ENCODE measurements at places on chromosomes 3 and 15.

DNA sequence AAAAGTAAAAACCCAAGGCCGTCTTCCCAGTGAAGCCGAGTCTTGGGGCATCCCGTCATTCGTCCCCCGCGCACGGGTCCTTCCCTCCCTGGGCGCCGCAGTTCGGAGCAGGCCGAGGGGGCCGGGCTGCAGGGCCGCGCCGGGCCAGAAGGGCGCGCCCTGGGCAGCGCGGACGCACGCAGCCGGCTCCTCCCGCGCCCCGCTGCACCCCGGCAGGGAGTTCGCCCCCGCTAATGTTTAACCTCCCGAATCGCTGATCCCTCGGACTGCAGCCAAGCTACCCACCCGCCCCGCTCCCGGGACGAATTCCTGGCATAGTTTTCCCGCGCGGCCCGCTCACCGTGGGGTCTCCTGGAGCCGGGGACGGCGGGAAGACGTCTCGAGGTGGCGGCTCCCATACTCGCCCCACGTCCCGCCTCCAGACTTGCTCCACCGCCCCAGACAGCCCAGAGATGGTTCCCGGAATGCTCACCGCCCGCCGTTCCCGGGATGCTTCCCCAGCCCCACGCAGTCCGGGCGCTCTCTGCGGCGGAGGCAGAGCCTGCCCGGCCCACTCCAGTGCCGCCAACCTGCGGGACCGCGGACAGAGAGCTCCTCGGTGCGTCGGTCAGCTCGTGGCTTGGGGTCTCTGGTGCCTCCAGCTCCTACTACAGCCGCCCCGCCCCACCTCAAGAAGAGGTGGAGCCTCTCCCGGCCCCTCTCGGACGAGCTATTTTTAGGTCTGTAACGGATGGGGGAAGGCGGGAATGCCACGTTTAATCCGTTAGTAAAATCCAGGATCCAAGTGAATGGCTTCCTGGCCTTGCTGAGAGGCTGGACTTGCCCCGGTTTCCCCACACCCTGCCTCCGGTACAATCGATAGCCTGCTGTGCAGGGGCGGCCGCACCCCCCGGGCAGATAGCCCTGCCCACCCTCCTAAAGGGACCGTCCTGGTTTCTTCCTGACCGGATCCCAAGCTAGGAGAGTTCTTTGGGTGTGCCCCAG, at the start of gene DZIP1L:
TSS of gene DZIP1L (minus strand) at position 621 of the 984 bp plus-strand sequence. CDS start 11,637 bp downstream, outside the sequence.
- H3K36me3 ChIP-seq: no peaks in the 10 kb centered on the region
- DNase-seq: no peak
- peak within 1 kb of the TSS; percentile 56 for H3K27ac ChIP-seq
- H3K4me1 ChIP-seq: peaks cover 15% of the 10 kb centered on the region
- H3K4me3 ChIP-seq: peak within 1 kb of the TSS; percentile 93

- H3K4me1 ChIP-seq: no peaks in the 10 kb centered on the region
- DNase-seq: no peak
These were observed at the start of gene LRRC15 for GRCh38 chr3:194369522-194370279. Gene LRRC15 (minus strand): TSS chr3:194369743. CDS start chr3:194361043, 8,700 bp downstream.

GRCh38 chr3:151182349-151183079, 20.5 kb downstream of the GPR171 start:
- no peaks in the 10 kb centered on the region for H3K27me3 ChIP-seq
- no peak for DNase-seq
- no peak overlapping the region for H3K4me3 ChIP-seq
- H3K4me1 ChIP-seq: no peaks in the 10 kb centered on the region
- H3K27ac ChIP-seq: no peak overlapping the region

- DNase-seq: no peak
- peaks cover 12% of the 10 kb centered on the region for H3K4me1 ChIP-seq
- no peaks in the 10 kb centered on the region for H3K36me3 ChIP-seq
- H3K27me3 ChIP-seq: peaks cover 26% of the 10 kb centered on the region
These were observed 113.5 kb downstream of the RAB11A start for GRCh38 chr15:65982627-65983322.

DNA sequence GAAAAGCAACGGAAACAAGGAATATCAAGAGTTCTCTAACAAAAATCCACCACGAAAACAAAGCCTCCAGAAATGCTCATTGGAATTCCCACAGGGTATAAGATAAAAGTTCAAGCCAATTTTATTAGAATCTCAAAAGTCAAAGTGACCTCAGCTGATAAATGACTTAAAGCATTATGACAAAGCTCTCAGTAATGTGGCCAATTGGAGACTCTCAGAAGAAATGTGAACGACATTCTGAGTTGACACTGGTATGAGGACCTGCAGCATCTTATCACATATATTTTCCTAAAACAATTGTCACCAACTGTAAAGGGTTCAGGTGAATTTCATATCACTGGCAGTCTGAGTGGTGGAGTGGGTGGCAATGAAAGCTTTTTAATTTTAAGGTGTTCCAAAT, 199.1 kb downstream of the FOXP1 start:
- H3K4me3 ChIP-seq: no peak overlapping the region
- H3K36me3 ChIP-seq: no peaks in the 10 kb centered on the region
- no peaks in the 10 kb centered on the region for H3K27me3 ChIP-seq
- no peak overlapping the region for H3K27ac ChIP-seq
- no peaks in the 10 kb centered on the region for H3K4me1 ChIP-seq
- DNase-seq: no peak

DNA sequence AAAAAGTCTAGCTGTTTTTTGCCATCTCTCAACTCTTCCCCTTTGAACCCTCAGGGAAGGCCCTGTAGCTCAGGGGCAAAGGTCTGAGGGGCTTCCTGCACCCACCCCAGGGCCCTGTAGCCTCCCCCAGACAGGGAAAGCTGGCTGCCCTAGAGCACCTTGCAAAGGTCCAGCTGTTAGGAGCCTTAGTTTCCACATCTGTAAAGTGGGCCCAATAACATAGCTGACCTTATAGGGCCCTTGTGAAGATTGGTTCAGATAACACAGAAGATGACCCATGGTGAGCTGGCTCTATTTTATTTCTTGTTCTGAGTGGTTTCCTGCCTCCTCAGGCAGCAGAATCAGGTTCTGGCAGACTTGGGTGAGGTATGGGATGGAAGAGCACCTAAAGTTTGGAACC, 55.2 kb upstream of the SMAD6 start:
- no peaks in the 10 kb centered on the region for H3K36me3 ChIP-seq
- H3K4me1 ChIP-seq: no peaks in the 10 kb centered on the region
- H3K4me3 ChIP-seq: no peak overlapping the region
- no peak for DNase-seq
- H3K27ac ChIP-seq: no peak overlapping the region

- peaks cover 61% of the 10 kb centered on the region for H3K4me1 ChIP-seq
- H3K4me3 ChIP-seq: no peak overlapping the region
- no peaks in the 10 kb centered on the region for H3K27me3 ChIP-seq
- no peak for DNase-seq
- peaks cover 21% of the 10 kb centered on the region for H3K36me3 ChIP-seq
These were observed 121.1 kb downstream of the GSK3B start for GRCh38 chr3:119973018-119973646.

DNA sequence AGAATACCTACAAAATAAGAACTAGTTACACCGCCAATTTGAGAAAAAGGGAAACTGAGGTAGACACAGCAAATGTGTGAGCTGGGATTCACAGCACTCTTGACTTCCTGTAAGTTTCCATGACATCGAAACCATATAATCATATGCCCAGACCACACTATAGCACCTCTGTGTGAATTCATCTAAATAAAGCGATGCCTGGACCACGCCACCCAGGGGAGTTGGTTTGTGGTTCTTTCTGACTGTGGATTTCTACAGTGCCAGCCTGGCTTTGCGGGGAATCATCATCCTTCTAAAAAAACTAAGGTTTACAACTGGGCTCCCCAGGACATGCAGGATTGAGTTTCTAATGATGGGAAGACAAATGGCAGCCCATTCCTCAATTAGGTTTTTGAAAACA, 23.5 kb upstream of the CA12 start:
- H3K4me1 ChIP-seq: peaks cover 3% of the 10 kb centered on the region
- no peaks in the 10 kb centered on the region for H3K36me3 ChIP-seq
- no peaks in the 10 kb centered on the region for H3K27me3 ChIP-seq
- no peak overlapping the region for H3K27ac ChIP-seq
- no peak overlapping the region for H3K4me3 ChIP-seq

DNA sequence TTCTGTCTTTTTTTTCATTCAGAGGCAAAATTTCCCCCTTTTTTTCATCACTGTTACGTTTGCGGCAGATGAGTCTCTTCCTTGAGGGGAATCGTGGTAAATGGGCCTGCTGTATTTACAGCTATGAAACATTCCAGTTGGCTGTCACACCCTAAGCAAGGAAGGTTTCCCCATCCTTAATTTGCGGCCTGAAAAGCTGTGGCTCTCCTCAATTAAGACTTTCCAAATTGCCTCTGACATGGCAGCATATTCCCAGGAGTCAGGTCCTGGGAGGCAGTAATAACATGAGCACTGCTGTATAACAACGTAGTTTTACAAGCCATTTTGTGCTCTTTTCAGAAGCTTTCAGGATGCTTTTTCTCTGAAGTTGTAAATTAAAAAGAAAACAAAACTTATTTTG, 420.9 kb downstream of the LPP start:
- DNase-seq: no peak
- H3K27me3 ChIP-seq: no peaks in the 10 kb centered on the region
- H3K4me1 ChIP-seq: peaks cover 4% of the 10 kb centered on the region

- no peak for DNase-seq
- H3K27ac ChIP-seq: no peak overlapping the region
- H3K4me3 ChIP-seq: no peak overlapping the region
- H3K36me3 ChIP-seq: no peaks in the 10 kb centered on the region
These were observed 18.8 kb upstream of the BCL6 start for GRCh38 chr3:187763850-187764648.

DNA sequence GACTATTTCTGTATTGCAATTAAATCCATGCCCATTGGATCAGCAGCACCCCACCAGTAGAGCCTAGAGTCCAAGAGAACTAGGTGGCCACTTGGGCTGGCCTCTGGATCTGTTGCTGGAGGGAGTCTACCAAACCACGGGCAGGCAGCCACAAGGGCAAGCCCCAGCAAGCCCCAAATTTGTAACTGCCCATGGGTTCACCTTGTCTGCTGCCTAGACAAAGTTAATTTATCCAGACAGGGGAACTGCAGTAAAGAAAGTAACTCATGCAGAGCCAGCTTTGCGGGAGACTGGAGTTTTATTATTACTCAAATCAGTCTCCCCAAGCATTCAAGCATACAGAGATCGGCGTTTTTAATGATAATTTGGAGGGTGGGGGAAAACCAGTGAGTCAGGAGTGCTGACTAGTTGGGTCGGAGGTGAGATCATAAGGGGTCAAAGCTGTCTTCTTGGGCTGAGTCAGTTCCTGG, 74.0 kb upstream of the TERB2 start:
- peak overlapping the region; percentile 27 for H3K27ac ChIP-seq
- DNase-seq: no peak

DNA sequence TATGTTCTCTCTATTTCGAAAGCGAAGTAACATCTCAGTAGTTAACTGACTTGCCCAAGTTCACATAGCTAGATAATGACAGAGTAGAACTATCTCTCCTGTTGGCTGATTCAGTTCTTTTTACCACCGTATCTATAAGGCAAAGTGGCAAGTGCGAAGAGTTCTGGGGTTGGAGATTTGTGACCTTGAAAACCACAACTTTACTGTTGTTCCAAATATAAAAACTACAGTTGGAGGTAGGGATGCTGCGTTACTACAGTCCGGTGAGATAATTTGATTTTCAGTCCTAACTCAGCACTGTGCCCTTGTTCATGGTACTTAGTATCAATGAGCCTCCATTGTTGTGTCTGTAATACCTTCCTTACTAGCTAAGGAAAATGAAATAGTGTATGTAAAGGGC, 71.2 kb upstream of the GOLGA8B start:
- DNase-seq: no peak
- H3K4me3 ChIP-seq: no peak overlapping the region
- no peaks in the 10 kb centered on the region for H3K27me3 ChIP-seq
- H3K4me1 ChIP-seq: no peaks in the 10 kb centered on the region
- H3K36me3 ChIP-seq: no peaks in the 10 kb centered on the region

DNA sequence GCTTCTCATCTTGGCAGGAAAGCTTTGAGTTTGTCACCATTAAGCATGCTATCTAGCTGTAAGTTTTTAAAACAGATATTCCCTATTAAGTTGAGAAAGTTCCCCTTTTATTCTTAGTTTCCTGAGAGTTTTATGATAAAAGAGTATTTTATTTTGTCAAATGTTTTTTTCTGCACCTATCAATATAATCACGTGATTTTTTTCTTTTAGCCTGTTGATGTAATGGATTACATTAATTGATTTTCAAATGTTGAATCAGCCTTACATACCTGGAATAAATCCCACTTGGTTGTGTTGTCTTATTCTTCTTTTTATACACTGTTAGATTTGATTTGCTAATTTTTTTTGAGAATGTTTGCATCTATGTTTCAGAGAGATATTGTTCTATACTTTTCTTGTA, 179.5 kb downstream of the ZNF621 start:
- no peaks in the 10 kb centered on the region for H3K27me3 ChIP-seq
- DNase-seq: no peak
- no peak overlapping the region for H3K27ac ChIP-seq
- H3K36me3 ChIP-seq: no peaks in the 10 kb centered on the region

All from RWPE2 (cell line).